CD4-positive, alpha-beta T cell (primary cell): ENCODE measurements at places on chromosomes 1 and 21. TPM values are rescaled to one million over a fixed set of nuclear protein-coding genes. Genes with fewer than 3 reads are reported as not detected.

The SCCPDH gene
- total RNA-seq, result 2.3 TPM

DNA sequence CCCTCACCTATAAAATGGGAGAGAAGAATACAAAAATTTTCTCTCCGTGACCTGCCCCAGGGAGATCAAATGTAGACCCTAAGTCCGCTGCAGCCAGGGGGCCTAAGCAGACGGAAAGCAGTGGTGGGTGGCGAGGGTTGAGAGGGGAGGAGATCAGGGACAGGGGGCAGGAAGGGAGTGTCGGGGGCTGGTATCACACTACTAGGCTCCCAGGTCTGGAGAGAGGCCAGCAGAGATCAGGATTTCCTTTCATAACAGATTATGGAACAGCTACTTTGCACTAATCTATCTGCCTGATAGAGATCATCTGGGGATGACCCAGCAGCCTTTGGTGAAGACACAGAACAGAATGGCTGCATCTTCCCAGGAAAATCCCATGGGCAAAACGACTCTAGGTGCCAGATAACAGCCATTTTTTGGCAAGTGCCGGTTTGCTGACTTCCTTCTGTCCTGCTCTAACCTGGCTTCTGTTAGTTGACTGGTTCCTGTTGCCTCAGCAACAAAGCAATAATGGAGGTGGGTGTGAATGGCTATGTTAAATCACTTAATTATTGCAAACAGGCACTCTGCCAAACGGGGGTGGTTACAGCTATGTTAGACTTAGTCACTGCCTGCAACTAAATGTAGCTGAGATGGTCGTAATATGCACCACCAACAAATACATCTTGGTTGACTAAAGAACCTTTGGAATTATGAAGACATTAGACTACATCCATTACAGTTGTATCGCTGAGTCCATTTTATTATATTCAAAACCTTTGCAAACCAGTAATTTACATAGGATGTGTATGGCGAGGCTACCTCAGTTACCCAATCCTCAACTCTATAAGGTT, 30.0 kb upstream of the EPS8L3 start:
- H3K4me3 ChIP-seq, result no peak overlapping the region
- peaks cover 86% of the 10 kb centered on the region for H3K4me1 ChIP-seq
- H3K27ac ChIP-seq, result no peak overlapping the region
- peak; percentile 40 for DNase-seq
- H3K27me3 ChIP-seq, result no peaks in the 10 kb centered on the region

GRCh38 chr1:218328769-218329168, 16.4 kb upstream of the TGFB2 start:
- no peak overlapping the region for H3K27ac ChIP-seq
- DNase-seq, result no peak
- H3K36me3 ChIP-seq, result no peaks in the 10 kb centered on the region
- H3K4me1 ChIP-seq, result no peaks in the 10 kb centered on the region
- no peak overlapping the region for H3K4me3 ChIP-seq

The TM2D1 gene
- total RNA-seq, result 12.0 TPM

The GBP1 gene
- 16.5 TPM for total RNA-seq

The PADI2 gene
- 0.25 TPM for total RNA-seq

DNA sequence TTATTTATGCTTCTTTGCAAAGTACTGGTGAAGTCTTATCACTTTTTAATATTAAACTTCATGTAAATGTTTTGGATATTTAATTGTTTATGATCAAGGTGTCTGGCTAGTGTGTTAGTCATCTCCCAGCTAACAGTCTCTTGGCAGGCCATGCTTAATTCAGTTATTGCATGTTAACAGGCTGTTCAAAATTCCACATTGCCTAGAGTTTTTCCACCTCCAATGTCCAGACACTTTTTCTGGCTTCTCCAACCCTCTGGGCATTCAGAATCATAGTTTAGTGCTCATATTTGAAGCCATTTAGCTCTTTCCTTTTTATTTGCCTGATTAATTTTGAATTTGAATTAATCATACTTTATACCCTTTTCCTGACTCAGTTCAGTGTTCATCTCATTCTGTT, 69.2 kb downstream of the OLFML2B start:
- H3K27me3 ChIP-seq, result no peaks in the 10 kb centered on the region
- peaks cover 10% of the 10 kb centered on the region for H3K4me1 ChIP-seq
- H3K4me3 ChIP-seq, result no peak overlapping the region
- H3K36me3 ChIP-seq, result peaks cover 10% of the 10 kb centered on the region
- no peak for DNase-seq

DNA sequence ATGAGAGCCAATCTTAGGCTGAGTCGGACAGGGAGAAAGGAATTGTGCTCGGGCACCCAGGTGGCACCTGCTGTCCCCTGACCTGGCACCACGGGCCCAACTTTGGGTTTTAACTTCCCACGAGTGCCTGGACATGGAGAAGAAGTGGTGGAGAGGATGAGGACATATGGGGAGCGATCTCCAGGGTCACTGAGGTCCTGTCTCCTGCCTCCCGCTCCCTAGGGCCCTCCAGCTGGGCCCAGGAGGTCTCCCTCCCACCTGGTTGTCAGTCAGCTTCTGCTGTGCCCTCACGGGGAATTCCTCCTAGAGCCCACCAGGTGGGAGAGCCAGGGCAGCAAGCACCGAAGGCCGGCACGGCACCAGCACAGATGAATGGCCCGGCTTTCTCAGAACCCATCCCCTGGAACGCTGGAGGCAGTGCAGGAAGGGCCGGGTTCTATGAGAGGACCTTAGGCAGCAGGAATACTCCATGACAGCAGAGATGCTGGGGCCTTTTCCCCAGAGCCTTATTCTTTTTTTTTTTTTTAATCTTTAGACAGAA, 435.5 kb downstream of the CAMTA1 start:
- no peak overlapping the region for H3K27ac ChIP-seq
- DNase-seq, result no peak
- no peaks in the 10 kb centered on the region for H3K4me1 ChIP-seq

The B4GALT3 gene
- total RNA-seq, result 40.8 TPM

DNA sequence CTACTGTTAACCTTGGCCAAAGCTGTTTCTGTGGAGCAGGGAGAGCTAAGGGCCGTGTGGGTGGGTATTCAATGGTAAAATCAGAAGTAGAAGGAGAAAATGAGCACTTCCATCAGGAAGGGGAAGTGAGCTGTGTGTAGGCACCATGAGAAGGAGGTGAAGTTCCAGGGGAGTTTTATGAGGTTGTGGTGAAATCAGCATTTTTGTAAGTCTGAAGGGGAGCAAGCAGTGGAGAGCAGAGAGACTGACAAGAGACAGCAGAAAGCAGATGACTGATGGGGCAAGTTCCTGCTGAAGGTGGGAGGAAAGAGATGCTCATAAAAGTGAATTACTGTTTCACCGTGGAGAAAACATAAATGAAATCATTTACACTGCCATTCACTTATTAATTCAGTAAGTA, 2.7 kb upstream of the GPR88 start:
- DNase-seq, result peak; percentile 40
- H3K27me3 ChIP-seq, result peaks cover 16% of the 10 kb centered on the region
- no peaks in the 10 kb centered on the region for H3K36me3 ChIP-seq
- peaks cover 47% of the 10 kb centered on the region for H3K4me1 ChIP-seq
- no peak overlapping the region for H3K27ac ChIP-seq

GRCh38 chr21:41210426-41211059, 42.6 kb downstream of the BACE2 start:
- peaks cover 9% of the 10 kb centered on the region for H3K27me3 ChIP-seq
- no peaks in the 10 kb centered on the region for H3K36me3 ChIP-seq
- no peak for DNase-seq

- H3K4me1 ChIP-seq, result peaks cover 57% of the 10 kb centered on the region
- peak within 1 kb of the TSS; percentile 29 for H3K4me3 ChIP-seq
- no peaks in the 10 kb centered on the region for H3K36me3 ChIP-seq
Observed at GRCh38 chr21:44353191-44353970, at the start of gene TRPM2. Gene TRPM2 (plus strand): TSS chr21:44353621. CDS start chr21:44353701, 80 bp downstream.
